ENCODE measurements at places on chromosomes 4 and X.

DNA sequence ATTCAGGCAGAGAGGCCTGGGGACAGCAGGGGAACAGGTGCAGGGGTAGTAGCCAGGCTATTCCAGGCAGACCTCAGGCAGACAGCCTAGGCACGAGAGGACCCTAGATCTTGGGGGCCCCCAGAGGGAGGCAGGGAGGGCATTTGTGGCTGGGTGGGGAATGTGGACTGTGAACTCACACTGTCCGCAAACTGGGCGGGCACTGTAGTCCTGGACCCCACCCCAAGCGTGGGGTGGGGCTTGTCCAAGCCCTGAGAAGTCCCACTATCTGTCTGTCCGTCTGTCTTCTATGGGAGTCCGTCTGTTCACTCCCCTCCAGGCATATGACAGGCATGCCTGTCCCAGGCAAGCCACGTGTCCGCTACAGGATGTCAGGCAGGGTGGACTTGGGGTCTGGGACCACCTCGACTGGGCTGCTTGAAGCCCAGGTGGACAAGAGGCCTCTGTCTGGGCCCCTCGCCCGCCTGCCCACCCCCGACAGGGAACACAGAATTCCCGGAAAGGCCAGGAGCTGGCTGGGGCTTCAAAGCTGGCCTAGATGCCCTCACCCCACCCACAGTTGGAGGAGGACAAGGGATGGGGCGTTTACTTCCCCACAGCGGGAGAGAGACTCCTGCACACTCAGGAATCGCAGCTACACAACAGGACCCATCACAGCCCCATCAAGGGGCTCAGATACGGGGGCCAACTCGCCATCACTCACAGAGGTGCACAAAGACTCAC lies at the start of gene SLC38A5:
Gene SLC38A5, minus strand, starts transcription at position 151 of the 723 bp plus-strand sequence. CDS start 2,336 bp downstream, outside the sequence.
- DNase-seq, result no peak

DNA sequence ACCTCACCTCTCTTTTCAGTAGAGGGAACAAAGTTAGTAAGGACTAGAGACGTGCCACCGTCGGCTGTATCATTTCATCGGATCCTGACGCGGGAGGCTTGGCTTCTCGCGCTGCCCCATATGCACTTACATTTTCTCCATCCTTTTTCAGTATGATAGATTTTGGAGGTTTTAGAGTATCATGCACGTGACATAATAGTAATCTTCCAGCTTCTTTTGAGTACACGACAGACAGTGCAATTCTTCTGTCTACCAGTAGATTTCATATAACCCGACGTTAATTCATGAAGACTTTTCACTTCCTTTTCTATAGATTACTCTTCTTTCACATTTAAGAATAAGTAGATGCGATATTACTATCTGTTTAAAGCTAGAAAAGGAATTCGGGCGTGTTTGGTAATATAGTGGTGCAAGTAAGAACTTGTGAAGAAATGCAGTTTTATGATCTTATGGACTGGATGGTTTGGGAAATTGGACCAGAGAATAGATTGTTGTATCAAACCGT lies 1.0 kb downstream of the CDS1 start:
- DNase-seq, result no peak

GRCh38 chr4:115437739-115438138 lies 324.3 kb upstream of the NDST4 start:
- DNase-seq, result no peak

DNA sequence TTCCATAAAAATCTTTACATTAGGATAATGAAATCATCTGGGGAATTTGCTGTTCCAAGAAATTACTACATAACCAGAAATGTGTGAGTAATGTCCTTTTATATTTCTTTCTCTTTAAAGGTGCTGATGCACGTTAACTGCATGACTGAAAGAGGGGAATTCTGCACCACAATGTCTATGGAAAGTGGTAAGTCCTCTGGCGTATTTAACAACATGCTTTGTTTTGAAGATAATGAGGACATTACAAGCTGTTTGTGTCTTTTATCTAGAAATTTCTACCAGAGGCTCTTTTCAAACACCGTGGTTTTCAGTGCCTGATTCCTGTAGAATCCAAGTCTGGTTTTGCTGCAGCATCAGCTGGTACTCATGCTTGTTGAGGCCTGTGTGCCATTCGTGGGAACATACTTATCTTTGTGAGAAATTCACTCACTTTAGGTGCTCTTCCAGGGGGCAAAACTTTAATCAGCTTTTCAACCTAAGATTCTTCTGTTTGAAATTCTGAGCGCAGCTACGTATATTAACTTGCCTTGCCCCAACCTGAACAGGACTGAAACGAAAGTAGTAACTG lies 257.2 kb downstream of the PDHA2 start:
- DNase-seq, result no peak

DNA sequence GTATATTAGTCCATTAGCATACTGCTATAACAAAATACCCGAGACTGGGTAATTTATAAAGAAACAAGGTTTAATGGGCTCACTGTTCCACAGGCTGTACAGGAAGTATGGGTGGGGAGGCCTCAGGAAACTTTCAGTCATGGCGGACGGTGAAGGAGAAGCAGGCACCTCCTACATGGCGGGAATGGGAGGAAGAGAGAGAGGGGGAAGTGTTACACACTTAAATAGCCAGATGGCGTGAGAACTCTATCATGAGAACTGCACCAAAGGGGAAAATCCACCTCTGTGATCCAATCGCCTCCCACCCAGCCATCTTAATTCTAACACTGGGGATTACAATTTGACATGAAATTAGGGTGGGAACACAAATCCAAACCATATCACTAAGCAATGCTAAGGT lies 98.9 kb upstream of the SH3RF1 start:
- no peak for DNase-seq

DNA sequence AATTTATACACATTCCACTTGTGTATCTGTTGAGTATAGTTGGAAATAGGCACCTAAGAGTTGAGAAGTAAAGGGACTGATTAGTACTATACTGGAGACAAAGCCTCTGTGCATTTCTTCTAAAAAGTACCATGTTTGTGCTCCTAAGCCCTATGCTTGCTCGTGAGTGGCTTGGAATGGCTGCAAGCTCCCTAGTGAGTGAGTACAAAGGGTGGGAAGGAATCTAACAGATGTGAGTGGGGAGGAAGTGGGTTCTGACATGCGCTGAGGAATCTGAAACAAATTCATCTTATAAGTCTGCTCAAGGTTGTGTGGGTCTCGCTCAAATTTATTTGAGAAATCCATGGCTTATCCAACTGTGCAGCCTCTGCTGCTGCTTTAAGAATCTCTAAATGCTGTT lies 13.3 kb downstream of the SPCS3 start:
- DNase-seq, result no peak

DNA sequence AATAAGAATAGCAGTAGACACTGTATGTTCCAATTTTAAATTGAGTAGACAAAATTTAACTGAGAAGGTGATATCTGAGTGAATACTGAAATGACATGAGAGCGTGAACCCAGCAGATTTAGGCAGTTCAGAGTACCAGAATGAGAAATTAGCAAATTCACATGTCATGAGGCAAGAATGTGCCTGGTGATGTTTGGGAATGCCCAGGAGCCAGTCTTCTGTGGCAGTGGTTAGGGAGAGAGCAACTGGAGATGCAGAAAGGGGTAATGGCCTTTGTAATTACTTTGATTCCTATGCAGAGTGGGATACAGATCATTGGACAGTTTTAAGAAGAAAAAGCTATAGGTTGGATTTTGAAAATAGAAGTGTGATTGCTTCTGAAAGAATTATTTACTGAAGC lies 621.9 kb downstream of the TECRL start:
- DNase-seq, result no peak

Data from CD4-positive, alpha-beta T cell treated with Interferon alpha-2 for 1 hour (primary cell).